ENCODE measurements at places on chromosomes 11 and 22.

DNA sequence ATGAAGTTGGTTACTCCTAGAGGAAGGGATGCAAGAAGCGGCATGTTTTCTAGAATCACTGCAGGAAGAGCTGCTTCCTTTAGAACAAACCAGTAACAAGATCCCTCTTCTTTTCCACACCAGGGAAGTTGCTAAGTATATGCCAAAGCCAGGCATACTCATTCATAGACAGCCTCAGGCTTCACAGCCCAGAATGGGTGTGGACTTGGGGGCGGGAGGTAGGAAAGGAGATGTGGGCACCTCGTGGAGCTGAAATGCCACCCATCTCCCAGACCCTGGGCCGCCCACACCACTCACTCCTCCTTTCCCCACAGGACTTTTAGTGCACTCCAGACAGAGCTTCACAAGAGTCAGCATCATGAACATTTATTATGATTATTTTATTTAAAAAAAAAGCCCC, 16.0 kb upstream of the TMEM121B start:
- DNase-seq: no peak

DNA sequence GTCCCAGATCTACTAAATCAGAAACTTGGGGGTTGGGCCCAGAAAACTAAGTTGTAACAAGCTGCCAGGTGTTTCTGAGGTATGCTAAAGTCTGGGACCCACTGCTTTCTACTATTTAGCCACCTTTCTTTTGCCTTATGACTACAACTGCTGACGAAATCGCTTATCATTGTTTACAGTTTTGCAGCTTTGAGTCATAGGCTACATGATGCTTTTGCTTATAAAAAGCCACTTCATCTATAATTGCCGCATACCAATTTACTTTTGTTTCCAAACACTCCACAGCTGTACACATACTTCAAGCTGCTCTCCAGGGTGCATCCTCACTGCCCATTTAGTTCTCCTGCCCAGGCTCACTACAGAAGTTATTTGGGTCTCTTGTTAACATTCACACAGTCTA, 144.7 kb downstream of the ENTHD1 start:
- no peak for DNase-seq

DNA sequence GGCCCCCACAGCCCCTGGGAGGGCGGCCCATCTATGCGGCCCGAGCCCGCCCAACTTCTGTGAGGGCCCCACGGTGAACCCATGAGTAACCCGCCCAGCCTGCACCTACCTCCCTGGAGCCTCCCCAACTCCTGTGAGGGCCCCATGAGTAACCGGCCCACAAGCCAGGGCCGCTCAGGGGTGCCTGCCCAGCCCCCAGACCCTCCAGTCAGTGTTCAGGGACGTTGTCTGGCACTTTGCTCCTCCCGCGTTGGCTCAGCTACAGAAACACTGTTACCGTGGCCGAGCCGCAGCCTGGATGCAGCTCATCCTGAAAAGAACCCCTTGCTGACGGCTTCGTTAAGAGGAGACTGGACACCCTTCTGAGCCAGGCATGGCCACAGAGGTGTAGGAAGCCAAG, 179.6 kb downstream of the BRD1 start:
- no peak for DNase-seq

GRCh38 chr22:42134100-42135020, 3.8 kb upstream of the CYP2D6 start:
- DNase-seq: no peak

GRCh38 chr11:75959540-75959939, 144.5 kb downstream of the UVRAG start:
- DNase-seq: no peak

DNA sequence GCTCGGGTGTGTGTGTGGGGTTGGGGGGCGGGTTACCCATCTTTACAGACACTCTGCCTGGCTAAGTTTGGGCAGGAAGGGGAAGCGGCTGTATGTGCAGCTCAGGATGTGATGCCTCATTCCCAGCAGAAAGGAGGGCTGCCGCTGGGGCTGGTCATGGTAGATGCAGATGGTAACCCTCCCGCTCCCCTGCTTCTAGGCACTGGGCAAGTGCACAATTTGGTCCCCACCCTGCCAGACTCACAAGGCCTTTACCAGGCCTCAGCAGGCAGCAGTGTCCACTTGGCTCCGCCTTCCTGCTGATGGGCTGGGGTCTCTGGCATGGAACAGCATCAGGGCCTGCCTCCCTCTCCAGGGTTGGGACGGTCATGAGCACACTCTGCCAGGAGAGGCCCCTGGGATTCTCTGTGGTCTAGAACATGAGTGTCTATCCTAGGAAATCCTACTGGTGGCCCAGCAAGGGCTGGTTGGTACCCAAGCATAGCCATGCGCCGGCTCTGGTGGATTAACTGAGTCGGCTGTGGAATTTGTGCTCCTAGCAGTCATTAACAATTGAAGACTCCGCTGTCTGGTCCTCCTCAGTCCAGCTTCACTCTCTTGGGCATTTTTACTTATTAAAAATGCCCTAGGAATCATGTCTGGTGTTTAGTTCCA, 4.2 kb downstream of the LMO1 start:
- DNase-seq: no peak

- no peak for DNase-seq
These were observed 6.8 kb downstream of the BET1L start for GRCh38 chr11:200224-201003.

DNA sequence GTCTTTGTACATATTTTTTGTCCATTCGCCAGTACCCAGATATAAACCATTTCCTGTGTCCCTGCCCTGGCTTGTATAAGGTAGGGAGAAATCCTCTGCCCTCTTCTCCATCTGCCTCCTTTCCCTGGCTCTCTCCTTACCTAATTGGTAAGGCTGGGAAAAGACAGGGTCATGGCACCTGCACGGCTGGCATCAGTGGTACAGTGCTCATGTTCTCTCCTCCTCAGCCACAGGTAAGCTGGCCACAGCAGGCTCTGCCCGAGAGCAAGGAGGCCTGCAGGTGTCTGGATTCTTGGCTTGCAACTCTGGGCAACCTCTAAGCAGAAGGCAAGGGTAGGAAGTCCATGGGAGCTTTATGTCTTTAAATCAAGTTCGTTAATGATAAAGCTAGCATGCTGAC, 419.9 kb downstream of the BUD13 start:
- DNase-seq: no peak

DNA sequence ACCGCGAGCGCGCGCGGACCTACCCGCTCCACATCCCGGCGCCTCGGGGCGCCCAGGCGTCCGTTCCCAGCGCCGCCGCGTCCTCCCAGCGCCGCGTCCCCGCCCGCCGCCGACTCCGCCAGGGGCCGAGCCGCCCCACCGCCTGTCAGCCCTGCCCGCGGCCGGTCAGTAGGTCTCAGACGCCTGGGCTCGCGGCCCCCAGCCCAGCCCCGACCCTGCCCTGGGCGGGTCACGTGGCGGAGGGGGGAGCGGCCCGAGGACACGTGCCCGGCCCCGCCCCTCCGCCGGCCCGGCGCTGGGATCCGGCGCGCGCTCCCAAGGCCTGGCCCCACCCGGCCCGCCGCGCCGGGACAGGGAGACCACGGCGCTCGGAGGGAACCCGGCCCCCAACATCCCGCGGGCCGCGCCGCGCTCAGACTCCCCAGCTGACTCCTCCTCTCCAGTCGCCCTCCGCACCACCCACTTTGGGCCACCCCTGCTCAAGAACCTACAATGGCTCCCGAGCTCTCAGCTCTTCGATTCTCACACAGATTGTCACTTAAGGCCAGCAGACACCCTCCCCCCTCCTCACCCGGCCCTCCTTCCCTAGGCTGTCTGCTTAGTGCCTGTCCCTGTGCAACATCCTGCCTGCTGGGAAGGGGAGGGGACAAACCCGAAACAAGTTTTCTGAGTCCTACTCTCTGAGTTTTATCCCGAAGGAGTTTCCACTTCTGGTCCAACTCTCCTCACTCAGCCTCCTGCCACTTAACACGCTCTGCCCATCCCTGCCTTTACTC, at the start of gene RAB3IL1:
Gene RAB3IL1 (minus strand): TSS at position 233 of the 776 bp plus-strand sequence. CDS start 199 bp downstream, at position 34.
- DNase-seq: no peak

- DNase-seq: no peak
These were observed 160.8 kb upstream of the NECTIN1 start for GRCh38 chr11:119889728-119890280.

- no peak for DNase-seq
These were observed 1499.3 kb downstream of the TBC1D22A start for GRCh38 chr22:48261706-48262105.

- DNase-seq: no peak
These were observed 3.1 kb upstream of the CTSD start for GRCh38 chr11:1766719-1767398.

DNA sequence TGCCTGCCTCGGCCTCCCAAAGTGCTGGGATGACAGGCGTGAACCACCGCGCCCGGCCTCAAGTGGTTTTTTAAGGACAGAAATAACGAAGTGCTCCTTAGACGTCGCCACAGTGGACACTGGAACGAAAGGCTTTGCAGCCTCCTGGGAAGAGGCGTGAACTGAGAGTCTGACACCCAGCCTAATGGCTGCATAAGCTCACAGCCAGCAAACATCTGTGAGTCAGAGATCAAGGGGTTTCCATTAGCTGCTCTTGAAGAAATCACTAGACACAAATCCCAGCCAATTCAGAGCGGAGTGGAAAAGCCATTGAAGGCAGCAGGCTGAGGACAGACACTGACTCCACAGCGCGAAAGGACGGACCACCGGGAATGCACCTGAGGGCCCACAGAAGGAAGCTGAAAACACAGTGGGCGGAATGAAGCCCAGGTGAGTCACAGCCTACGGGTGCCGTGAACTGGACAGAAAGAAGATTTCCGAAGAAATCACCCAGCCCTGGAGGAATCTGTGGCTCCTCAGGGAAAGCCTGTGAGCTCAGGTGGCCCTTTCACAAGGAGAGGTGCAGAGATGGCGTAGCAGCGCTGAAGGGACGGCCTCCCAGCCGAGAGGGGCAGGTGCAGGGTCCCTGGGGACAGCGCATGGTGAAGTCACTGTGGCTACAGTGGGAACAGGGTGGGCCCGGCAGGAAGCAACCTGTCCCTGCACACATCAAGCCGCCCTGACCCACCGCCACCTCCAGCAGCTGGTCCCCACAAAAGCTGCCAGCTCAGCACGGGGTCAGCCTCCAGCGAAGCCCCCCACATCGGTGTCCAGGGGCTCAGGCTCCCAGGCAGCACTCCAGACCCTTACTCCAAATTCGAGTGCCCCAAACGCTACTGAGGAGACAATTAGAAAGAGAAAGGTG, 11.6 kb downstream of the LMNTD2 start:
- no peak for DNase-seq

GRCh38 chr11:96228473-96228891, 114.5 kb downstream of the MAML2 start:
- DNase-seq: no peak

- DNase-seq: no peak
These were observed 27.5 kb upstream of the CRYBB3 start for GRCh38 chr22:25172153-25172552.

DNA sequence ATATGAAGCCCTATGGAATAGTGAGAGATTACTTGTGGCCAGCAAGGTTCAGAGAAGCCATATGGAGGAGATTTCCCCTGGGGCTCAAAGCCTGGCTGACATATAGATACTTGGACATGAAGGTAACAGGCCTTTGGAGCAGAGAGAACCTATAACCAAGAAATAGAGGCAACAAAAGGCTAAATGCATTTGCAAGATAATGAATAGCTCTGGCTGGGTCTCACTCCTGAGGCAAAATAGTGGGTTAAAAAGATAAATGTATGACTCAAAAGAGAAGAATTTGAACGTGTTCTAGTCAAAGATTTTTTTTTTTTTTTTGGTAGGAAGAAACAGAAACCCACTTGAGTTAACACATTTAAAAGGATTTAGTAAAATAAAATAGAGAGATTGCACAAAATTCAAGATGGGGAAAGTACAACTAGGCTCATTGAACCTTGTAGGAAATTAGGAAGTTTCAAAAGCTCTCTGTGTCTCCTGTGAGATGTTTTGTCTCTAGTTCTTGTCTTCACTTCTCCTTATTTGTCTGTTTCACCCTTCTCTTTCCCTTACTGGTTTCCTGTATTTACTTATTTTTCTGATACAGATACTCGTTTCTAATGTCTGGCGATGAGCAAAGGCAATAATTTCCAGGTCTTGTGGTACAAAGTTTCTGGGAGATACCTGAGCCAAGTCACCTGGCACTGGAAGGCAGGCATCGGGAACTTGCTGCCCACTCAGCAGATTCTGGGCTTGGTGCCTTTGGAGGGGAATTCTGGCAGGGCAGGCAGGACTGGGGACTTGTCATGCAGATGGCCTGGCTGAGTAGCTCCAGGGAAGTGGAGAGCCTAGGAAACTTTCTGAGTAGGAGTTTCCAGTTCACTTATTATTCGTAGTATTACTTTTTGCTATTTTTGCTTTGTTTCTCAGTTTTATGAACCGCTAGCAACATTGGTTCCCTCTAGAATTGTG, 49.2 kb upstream of the SESN3 start:
- no peak for DNase-seq

- peak; percentile 85 for DNase-seq
These were observed 14.9 kb downstream of the DCPS start for GRCh38 chr11:126318574-126319373.

GRCh38 chr22:32620992-32621391, 146.4 kb downstream of the FBXO7 start:
- no peak for DNase-seq

- DNase-seq: peak; percentile 81
These were observed 29.6 kb downstream of the EHF start for GRCh38 chr11:34650528-34650927.

- no peak for DNase-seq
These were observed 14.2 kb downstream of the UCP2 start for GRCh38 chr11:73968356-73968966.

GRCh38 chr11:128843198-128843785, 23.8 kb downstream of the KCNJ1 start:
- DNase-seq: no peak

DNA sequence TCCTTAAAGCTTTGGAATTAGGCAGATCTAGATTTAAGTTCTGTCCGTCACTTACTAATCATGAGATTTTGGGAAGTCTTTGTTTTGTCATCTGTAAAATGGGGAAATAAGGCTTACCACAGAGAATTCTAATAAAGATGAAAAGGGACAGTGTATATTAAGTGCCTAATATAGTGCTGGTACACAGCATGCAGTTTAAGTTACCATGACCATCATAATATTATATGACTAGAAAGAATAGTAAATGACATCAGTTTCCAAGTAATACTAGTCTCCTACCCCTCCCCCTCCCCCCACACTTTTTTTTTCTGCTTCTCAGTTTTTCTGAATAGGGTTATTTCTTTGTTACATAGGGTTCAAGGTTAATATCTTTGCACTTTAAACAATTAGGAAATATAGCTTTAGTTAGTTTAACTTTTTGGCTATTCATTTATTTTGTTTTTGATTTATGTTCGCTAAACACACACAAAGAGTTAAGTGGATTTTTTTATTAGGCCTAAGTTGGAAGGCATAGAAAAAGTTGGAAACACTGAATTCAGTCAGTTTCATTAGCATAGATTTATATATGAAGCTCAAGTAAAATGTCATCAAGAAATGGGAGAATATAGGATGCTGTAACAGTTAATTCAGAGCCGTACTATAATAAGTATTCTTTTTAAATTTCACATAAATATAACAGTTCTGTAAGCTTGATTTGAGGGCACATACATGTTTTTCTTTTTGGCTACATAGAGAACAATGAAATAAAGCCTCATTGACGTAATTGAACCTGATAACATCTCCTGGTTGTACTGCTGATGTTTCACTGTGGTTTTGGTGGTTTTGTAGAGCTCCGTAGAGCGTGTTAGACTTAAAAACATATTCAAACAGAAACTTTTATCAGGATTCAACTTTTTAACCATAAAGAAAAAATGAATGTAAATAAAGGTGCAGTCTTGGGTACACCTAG, 121.2 kb downstream of the PDE3B start:
- DNase-seq: peak; percentile 24

- no peak for DNase-seq
These were observed 4.2 kb downstream of the CHKA start for GRCh38 chr11:68116974-68117373.

- no peak for DNase-seq
These were observed 82.3 kb downstream of the BTBD10 start for GRCh38 chr11:13380731-13381130.

Measured in KG1 (cell line).